CD4-positive, alpha-beta memory T cell (primary cell): ENCODE measurements at places on chromosomes 4 and X.
A peak's percentile ranks its signal among the peaks of the same experiment; 100 is the strongest.

DNA sequence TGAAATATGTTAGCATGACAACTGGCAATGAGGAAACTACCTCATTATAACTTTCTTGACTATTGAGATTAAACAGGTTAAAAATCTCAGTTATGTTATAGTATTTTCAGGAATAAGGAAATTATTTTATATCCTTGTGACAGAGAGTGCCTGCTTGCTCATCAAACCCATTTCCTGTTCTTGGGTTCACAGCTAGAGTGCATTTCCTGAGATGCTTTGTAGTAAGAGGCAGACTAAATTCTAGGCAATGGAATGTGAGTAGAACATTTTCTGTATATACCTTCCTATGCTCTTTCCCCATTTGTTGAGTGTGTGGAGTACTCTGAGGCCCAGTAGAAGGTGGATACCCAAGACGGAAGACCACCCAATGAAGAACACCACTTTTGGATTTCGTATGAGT is 96.9 kb upstream of the CASK start:
- DNase-seq: peak; percentile 9

- DNase-seq: no peak
These were observed 574.0 kb upstream of the GALNTL6 start for GRCh38 chr4:171239196-171239595.

DNA sequence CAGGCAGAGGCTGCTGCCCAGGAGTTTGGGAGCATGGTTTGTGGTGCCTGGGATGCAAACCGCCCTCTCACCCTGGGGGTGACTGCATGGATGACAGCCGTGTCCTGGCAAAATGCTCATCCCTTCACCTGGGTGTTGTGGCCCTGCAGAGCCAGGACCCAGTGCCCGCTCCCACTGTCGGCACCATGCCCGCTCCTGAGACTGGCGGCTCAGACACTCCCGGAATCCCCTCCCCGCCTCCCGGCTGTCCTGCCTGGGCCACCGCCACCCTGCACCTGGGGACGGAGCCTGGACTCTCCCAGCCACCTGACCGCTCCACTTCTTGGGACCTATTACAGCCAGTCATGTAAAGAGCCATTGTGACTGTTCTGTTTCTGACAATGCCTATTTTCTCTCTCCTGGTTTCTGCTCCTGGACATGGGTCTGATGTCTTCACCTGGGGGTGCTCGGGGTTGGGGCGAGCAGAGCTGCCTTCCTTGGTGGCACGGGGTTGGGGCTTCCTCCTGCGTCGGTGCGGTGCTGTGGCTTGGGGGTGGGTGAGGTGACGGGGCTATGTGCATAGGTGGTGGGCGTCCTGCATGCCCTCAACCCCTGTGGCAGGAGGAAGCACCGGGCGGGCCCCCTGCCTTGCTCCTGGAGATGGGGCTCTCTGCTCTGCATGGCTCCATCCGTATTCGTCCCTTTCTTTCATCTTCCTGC is 30.9 kb downstream of the LRPAP1 start:
- no peak for DNase-seq

DNA sequence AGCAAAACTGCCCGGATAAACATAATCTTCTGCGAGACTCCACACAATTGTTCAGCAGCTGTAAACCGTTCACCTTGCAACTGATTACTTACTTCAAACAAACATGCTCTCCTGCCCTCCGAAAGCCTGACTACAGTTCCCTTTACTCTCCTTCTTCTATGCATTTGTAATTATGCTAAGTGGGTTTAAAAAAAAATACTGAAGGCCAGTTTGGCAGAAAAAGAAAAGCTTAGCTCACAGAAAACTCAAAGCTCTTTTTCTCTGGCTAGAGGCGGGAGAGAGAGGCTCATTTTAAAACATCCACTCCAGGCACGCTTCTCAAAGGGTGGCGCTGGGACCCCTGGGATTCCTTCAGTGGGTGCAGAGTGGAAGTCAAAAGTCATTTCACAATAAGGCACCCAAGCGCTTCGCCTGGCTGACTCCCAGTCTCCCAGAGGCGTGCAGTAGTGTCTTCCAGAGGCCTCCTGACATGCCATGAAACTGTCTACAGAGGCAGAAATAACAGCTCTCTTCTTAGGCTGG is 1.9 kb downstream of the DHRSX start:
- no peak for DNase-seq

- no peak for DNase-seq
These were observed 17.2 kb downstream of the AFAP1 start for GRCh38 chr4:7922466-7922865.

DNA sequence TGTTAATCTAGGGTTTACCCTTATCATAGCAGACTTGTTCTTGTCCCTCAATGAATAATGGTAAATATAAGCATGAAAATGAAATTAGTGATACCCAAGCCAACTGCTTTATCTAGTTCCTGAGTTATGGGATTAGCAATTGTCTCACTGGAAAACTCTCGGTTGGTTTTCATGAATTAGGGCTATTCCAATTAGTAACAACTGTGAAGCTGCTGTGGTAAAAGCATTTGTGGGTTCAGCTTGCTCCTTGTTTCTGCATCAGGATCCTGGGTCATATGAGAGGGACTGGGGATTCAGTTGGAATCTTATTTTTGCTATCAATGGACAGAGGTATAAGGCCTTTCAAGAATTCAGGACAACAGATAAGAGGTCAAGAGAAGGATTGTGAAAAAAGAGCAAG is 50.2 kb downstream of the DCX start:
- DNase-seq: no peak

GRCh38 chrX:1140236-1140681 is 72.2 kb downstream of the CRLF2 start:
- no peak for DNase-seq

GRCh38 chr4:10013722-10014121 is 7.6 kb downstream of the SLC2A9 start:
- DNase-seq: no peak

DNA sequence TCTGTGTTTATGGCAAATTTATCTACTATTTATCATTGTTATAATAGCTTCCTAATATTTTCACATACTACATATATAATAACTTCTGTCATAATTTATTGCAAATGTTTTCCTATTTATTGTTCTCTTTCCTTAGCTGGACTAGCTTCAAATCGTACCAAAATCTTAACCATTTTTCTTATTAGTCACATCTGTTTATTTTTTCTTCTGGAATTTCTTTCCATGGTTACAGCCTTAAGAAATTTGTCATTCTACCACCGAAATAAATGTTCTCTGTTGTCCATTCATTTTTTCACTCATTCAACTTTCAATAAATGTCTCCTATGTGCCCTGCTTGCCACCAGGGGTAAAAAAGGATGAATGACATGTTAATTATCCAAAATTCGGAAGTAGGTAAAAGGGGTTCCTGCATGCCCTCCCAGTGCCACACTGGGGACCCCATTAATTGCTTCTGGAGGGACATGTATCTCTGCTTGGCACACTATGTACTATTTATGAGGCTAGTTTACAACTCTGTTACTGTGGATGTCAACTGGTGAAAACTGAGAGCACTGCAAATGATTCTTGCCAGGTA is 182.1 kb downstream of the SH3KBP1 start:
- DNase-seq: no peak

DNA sequence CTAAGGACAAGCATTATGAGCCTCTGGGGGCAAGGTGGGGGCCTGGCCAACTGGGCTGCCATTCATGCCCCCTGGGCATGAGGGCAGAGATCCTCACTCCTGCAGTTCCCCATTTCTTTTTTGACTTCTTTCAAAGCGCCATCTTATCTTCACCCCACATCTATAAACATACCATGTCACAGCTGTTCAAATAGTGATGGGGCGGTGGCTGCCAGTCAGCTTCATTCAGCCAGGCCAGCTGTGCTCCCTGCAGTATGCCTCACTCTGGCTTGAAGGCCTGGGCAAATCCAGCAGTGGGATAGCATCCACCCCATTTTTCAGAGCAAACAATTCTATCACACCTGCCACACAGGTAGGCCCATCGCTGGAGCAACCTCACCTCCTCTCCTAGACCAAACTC is 85.5 kb downstream of the NHSL2 start:
- no peak for DNase-seq

DNA sequence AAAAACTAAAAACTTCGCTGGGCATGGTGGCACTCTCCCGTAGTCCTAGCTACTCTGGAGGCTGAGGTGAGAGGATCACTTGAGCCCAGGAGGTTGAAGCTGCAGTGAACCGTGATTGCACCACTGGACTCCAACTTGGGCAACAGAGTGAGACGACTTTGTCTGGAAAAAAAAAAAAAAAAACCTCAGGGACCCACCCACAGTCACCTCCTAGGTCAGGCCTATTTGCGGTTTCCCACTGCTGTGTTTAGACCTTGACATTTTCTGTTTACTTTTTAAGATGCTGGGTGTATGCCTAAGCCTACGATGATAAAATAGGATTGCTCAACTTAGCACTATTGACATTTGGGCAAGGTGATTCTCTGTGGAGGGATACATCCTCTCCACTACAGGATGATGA is 197.4 kb upstream of the TBL1X start:
- DNase-seq: no peak

- DNase-seq: no peak
These were observed 210.7 kb upstream of the IGFBP7 start for GRCh38 chr4:57320849-57321248.

- no peak for DNase-seq
These were observed 129.0 kb downstream of the AMMECR1 start for GRCh38 chrX:110188701-110189558.

DNA sequence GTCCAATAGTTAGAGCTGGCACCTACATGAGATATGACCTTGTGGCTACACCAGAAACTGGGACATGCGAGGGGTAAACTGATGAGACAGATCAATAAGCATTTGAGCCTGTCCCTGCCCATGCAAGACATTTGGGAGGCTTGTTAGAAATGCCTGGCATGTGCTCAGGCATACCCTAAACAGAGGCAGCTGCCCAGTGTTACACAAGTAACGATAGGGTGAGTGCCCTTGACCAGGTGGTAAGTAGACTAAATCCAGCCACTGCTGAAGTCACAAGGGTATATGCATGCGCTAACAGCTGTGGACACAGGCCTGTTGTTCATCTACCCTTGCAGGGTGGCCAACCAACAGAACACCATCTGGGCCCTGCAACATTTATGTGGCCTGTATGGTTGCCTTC is 56.1 kb upstream of the CCDC149 start:
- no peak for DNase-seq

DNA sequence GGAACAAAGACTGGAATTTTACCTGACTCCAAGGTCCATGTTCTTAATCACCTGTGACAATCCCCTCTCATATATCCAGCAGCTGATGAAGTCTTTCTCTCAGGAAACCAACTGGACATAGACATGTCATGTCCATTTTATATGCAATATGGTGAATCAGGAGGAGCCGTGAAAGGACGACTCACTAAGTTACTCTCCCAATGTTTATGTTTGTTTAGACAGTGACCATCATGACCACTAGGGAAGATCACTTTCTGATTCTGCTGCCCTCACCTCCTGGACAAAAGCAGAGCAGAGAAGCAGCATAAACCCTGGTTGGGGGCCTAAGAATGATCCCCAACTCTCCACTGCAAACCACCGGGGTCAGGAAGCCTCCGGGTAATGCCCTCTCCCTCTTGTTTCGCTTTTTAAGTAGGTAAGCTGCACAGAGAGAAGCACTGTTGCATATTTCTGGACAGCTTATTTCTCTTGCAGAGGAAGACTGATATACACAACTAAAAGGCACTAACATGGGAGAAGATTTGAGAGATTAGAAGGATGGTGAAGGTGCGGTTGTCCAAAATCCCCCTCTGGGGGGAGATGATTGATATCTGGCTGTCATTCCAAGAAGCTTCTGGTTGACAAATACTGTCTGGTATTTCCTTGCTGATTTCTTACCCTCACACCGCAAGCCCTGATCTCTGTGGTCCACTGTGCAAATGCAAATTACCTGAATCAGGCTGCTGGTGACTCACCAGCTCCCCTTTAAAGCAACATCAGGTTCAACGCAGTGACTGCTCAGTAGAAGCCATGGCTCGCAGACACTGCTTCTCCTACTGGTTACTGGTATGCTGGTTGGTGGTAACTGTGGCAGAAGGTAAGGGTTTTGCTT is at the start of gene ODAPH:
Gene ODAPH (plus strand): TSS at position 773 of the 871 bp plus-strand sequence. CDS start 17 bp downstream, at position 790.
- no peak for DNase-seq

- no peak for DNase-seq
These were observed 2313.1 kb upstream of the AGA start for GRCh38 chr4:179755322-179755721.

- no peak for DNase-seq
These were observed 128.0 kb downstream of the AFAP1 start for GRCh38 chr4:7811536-7812191.

- no peak for DNase-seq
These were observed 568.6 kb upstream of the BOD1L1 start for GRCh38 chr4:14196131-14196530.

DNA sequence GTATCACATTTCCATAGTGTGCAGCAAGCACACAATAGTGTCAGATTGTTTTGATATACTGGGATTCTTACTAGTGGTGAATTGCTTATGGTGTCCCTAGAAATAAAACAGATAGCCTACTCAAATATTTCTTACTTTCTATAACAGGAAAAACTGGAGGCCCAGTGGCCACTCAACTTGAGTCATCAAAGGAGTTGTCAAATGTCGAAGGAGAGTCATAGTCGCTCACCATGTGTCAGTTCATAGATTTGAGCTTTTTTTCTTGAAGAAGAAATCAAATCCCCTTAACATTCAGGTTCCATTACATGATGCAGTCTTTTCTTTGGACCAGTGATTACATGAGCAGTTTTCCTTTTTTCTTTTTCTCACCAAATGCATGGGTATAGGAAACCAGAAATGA is 1271.0 kb downstream of the RAPGEF2 start:
- no peak for DNase-seq

- DNase-seq: peak; percentile 49
These were observed 160.9 kb downstream of the SMIM20 start for GRCh38 chr4:26074712-26075430.

- peak; percentile 68 for DNase-seq
These were observed 717 bp downstream of the PPP3CA start for GRCh38 chr4:101346351-101347266.

- no peak for DNase-seq
These were observed 24.3 kb downstream of the NOP14 start for GRCh38 chr4:2938906-2939305.

DNA sequence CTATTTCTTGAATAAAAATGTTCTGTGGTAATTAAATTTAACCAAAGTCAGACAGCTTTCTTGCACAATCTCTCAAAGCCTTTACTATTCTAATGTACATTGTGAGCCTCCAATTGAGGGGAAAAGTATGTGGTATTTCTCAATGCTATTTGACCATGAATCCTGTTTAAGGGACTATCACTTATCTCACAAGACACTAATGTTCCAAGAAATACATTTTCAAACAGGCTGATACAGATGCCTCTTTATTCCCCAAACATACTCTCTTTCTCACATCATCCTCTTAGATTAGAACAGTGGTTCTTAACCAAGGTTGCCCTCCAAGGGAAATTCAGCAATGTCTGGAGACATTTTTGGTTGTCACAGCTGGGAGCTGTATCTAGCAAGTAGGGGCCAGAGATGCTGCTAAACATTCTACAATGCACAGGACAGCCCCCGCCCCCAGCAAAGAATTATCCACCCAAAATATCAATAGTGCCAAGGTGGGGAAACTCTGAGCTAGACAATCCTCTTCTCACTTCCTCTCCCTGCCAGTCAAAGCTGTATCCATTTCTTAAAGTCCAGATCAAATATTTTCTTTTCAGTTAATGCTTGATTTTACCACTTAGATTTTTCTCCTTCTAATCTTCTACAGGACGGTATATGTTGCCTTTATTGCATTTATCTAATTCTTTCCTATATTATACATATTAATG is 129.2 kb upstream of the TRIM2 start:
- DNase-seq: no peak
